ENCODE measurements at places on chromosomes 1 and 21.
A peak's percentile ranks its signal among the peaks of the same experiment; 100 is the strongest.

- no peak for DNase-seq
Observed at GRCh38 chr1:225897595-225898514, 8.9 kb upstream of the LEFTY1 start.

- DNase-seq = no peak
Observed at GRCh38 chr21:45379171-45379900, 25.6 kb upstream of the COL18A1 start.

GRCh38 chr1:233238884-233239431 is 56.6 kb downstream of the PCNX2 start:
- no peak for DNase-seq

DNA sequence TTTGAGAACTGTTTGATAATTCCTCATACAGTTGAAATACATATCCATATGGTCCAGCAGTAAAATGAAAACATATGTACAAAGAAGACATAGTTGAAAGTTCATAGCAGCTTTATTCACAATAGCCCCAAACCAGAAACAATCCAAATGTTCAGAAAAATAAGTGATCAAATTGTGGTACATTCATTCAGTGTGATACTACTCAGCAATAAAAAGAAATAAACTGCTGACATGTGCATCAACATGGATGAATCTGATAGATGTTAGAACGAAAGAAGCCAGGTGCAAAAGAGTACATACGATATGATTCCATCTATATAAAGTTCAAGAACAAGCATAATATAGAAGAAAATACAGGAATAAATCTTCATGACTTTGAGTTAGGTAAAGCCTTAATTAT is 77.2 kb downstream of the EVI5 start:
- no peak for DNase-seq

- DNase-seq = no peak
Observed at GRCh38 chr1:51190961-51191360, 45.1 kb upstream of the RNF11 start.

DNA sequence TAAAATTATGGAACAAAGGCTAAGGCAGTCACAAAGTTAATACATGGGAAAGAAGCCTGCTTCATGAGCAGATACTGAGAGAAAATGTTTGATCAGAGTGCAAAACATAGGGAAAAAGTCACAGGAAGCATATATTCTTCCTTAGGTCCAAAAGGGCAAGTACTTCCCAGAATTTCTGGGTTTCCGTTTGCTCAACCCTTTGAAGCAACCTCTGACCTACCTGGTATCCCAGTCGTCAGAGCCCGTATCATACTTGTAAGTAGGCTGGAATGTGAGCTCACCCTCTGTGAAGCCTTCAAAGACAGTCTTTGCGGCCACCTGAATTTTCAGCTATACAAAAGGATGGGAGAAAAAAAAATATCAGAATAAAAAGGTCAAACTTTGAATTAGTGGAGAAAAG is 20.5 kb upstream of the MTF1 start:
- DNase-seq = no peak

- peak; percentile 36 for DNase-seq
Observed at GRCh38 chr1:211259638-211260126, 516 bp downstream of the RCOR3 start.

GRCh38 chr1:69987881-69988280 is 217.5 kb downstream of the LRRC40 start:
- DNase-seq = no peak

- DNase-seq = no peak
Observed at GRCh38 chr1:86100401-86100800, 56.2 kb downstream of the COL24A1 start.

DNA sequence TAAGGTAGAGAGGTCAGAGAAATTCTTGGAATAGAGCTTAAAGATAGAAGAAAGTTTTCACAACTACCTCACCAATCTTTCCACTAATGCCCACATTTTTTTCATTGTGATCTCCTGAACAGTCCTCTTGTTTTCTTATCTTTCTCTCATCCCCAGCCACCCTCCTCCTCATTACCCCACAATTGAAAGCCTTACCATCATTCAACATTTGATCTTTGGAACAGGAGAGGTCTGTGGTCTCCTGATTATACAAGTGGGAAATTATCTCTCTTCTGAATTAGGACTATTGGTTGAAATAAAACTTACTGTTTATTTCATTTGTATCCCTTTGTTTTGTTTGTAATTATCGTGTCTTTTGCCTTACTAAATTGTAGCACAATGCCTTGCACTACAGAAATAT is 29.6 kb downstream of the DNAH14 start:
- DNase-seq = no peak

DNA sequence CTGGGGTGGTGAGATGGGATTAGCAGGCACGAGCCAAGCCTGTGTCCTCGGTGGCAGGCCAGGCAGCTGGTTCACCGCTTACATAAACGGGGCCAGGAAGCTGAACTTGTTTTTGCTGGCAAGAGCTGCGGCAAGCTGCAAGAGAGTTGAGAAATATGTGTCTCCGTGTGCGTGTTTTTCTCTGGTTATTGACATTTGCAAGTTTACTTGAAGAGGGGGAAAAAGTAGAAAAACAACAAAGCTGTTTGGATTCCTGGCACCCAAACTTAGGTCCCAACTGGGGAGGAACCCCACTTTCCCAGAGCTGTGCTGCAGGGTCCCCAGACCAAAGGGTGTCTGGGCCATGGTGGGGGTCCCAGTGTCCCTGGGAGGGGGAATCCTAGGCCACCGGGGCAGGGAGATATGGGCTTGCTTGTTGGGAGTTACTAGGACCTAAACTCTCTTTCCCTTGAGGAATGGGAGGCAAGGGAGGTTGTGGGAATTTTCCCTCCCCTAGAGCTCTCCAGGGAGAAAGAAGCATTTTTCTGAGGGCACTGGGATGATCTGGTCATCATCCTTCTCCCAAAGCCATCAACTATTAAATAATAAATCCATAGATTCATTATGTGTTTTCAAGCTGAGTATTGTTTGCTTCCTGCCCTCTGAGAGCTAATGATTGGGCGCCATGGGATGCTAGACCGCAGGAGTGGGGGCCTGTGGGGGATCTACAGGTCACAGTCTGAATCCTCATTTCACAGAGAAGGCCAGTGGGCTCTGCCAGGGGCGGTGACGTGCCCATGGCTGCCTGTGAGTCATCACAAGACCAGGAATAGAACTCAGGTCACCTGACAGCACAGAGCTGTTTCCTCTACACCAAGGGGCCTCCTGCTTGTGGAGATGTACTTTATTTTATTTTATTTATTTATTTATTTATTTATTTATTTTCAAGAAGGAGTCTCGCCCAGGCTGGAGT is 14.8 kb downstream of the IL6R start:
- DNase-seq = peak; percentile 56

DNA sequence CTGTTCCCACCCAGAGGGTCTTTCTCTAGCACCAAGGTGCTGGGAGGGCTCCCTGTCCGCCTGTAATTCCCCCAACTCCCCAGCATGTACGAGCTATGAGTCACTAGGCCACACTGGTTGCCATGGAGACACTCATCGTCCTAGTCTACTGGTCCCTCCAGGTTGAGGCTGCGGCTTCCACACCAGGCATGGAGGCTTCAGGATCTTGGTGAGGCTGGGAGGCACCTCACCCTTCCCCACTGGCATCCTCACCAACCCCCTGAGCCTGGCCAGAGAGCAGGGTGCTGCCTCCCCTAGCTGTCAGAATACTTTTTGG is 75.6 kb upstream of the KAZN start:
- DNase-seq = no peak

- no peak for DNase-seq
Observed at GRCh38 chr1:50774759-50775351, 185.2 kb downstream of the FAF1 start.

- DNase-seq = no peak
Observed at GRCh38 chr1:52976183-52977035, 49.3 kb downstream of the SCP2 start.

DNA sequence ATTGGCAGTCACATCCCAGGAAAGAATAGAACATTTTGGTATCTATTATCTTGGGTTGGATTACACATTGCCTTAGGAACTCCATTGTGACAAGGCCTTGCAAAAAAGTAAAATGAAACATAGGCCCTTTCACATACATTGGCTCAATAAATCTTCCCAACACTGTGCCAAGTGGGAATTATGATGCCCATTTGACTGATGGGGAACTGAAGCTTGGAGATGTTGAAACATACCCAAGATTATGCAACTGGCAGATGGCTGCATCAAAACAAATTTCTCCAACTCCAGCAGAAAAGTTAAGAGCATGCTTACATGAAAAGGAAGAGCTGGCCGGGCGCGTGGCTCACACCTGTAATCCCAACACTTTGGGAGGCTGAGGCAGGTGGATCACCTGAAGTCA is 26.9 kb downstream of the PLEKHO1 start:
- DNase-seq = no peak

- DNase-seq = no peak
Observed at GRCh38 chr1:108041360-108042142, 76.6 kb upstream of the VAV3 start.

- no peak for DNase-seq
Observed at GRCh38 chr1:17561561-17561985, 22.1 kb downstream of the ARHGEF10L start.

DNA sequence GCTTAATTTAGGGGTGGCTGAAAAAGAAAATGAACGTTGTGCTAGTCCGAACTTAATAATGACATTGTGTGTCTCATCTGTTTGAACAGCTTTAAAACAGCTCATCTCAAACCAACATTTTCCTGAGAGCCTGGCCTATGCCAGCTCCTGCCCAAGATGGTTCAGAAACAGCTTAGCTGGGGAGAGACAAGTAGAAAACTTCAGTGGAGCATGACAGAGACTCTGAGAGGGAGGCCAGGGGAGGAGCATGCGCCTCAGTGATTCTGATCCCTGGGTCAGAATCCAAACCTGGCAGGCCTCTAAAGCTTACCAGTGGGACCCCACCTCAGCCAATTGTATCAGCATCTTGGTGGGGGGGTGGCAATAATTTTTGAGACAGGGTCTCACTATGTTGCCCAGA is 99.3 kb downstream of the TAS1R2 start:
- no peak for DNase-seq

DNA sequence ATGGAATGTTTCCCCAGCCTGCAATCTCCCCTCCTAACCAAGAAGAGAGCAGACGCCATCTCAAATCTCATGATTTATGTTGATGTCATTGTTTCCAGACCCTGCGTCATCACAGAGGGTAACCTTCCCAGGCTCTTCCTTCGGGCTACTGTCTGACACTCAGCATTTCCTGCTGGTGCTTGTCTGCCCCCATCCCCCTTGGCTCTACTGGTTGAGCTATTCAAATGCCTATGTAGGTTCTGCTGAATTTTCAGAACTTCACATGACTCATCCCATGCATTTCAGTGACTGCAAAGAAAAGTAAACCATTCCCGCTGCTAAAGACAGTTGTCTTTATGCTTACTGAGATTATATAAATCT is 24.8 kb upstream of the ITPKB start:
- DNase-seq = peak; percentile 12

DNA sequence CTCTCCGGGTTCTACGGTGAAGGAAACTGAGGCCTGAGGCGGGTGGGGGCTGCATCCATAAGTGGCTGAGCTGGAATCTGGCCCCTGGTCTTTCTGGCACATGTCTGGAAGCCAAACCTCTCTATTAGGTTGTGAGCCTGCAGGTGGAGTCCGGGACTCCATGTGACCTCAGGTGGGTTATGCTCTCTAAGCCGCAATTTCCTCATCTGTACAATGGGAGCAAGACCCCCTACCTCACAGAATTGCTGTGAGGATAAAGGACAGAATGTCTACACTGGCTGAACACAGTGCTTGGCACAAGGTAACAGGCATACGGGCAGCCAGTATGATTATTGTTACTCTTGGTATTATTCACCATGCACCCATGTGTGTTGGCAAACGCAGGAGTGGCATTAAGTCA is 6.7 kb downstream of the EPHA2 start:
- no peak for DNase-seq

DNA sequence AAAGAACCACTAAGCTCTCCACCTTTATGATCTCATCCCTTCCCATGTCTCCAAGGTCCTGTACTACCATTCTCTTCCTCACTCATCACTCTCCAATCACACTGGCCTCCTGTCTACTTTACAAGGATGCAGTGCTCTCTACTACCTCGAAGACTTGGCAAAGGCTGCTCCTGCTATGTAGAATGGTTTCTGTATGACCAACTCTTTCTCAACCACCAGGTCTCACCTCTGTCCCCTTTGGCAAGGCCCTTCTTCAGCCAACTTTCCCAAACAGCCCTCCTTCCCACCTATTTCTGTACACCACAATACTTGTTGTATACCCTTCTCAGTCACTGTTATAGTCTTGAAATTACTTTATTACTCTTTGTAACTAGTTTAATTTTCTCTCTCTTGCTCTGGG is 41.2 kb downstream of the FYB2 start:
- DNase-seq = no peak

- no peak for DNase-seq
Observed at GRCh38 chr1:117094841-117095604, 26.5 kb downstream of the TRIM45 start.

DNA sequence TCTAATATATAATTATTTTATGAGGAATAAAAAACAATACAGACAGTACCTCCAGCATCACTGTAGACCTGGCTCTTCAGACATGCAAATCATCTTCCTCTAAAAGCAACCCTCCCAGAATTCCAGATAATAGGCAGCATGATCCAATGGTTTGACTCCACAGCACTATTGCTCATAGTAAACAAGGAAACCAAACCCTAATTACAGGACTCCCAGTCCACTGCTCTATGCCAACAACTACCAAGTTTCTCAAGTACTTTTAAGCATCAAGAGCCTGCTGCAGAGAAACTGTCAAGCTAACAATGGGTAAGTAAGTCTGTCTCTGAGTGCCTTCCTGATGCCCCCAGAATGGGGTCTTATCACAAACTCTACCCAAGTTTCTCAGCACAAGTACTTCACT is 57.2 kb downstream of the EYA3 start:
- no peak for DNase-seq

- DNase-seq = no peak
Observed at GRCh38 chr1:30108186-30108585, 615.2 kb downstream of the MATN1 start.

GRCh38 chr1:208446271-208446691 is 202.1 kb upstream of the PLXNA2 start:
- DNase-seq = no peak

DNA sequence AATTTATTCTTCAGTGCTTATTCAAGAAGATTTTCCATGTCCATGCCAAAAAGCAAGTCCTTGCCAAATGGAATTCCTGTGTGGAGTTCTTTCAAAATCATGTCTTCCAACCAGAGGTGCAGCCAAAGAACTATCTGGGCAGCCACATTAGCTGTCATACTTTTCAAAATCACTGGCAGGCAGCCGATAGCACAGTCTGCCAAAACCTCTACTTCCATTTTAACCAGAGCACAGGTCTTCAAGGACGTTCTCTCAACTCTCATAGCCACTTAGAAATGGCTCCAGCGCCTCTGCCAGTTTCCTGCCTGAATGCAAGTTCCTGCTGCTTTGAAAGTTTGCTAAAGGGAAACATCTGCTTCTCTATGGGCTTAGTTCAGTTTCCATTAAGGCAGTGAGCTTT is 975.7 kb upstream of the ADGRL4 start:
- DNase-seq = no peak
